ENCODE measurements at places on chromosomes 1 and 21.
A peak's percentile ranks its signal among the peaks of the same experiment; 100 is the strongest.

- no peak for DNase-seq
Measured at GRCh38 chr1:68199603-68200002, 32.7 kb downstream of the WLS start.

DNA sequence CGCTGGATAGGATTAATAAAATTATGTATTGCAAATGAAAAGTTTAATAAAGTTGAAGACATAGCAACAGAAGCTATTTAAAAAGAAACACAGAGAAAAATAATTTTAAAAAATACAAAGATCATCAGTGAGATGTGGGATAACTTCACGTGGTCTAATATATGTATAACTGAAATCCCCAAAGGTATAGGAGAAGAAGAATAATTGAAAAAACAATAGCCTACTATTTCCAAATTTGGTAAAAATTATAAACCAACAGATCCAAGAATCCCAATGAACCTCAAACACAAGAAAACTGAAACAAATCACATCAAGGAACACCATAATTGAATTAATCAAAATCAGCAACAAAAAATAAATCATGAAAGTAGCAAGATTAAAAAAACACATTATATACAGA, 44.9 kb downstream of the GREM2 start:
- no peak for DNase-seq

- DNase-seq: no peak
Measured at GRCh38 chr1:94321662-94322061, 84.3 kb upstream of the ARHGAP29 start.

DNA sequence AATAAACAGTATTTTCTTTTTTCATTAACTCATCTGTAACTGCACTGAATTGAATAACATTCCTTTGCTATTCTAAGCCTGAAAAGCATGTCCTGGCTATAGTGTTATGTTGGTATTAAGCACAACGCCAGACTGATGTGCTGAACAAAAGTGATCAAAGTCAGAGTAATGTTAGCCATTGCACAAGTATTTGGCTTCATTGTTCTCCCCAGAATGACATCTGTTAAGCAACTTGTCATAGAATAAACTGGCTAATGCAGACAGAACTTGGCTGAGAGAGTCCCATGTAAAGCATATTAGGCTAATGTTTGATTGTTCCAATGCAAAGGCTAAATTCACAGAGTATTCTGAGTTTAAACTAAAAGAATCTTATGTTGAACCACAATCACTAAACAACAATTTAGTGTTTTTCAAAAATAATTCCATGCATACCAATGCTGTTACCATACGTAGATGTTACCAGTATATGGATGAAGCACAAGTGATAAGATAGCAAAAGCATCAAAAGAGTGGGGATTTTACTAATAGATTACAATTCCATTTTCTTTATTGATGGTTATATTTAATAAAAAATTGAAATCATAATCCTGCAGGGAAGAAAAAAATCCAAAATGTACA, 235.3 kb upstream of the DMRTA2 start:
- DNase-seq: no peak

DNA sequence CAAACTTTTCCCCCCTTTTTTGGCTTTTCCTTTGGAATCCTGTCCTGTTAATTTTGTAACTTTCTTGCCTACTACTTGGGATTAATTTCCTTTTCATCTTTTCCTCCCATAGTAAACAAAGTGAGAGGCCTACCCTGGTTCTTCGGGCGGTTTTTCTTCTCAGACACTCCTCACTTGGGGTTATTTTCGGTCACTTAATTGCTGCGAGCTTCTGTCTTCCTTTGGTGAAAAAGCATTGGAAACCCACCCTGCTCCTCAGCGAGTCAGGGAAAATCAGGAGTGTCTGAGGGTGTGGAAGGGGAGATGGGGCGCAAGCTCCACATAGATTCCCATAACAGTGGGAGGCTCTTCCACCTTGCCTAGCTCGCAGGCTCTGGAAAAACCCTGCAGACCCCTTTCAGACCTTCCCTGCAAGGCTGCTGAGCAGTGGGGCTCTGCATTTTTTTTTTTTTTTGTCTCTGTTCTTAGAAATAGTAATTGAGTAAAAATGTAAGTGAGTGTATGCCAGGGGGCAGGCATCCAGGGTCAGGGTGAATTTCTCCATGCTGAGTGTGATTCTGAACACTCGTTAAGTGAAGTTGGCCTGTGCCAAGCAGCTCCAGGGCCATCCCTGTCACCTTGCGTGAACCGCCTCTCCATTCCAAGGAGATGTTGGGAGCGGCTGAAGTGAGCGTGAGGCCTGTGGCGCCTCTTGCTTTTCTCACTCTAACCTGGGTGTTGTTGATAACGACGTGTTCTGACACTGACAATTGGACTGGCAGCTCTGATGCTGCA, 20.3 kb downstream of the TGFB2 start:
- no peak for DNase-seq

DNA sequence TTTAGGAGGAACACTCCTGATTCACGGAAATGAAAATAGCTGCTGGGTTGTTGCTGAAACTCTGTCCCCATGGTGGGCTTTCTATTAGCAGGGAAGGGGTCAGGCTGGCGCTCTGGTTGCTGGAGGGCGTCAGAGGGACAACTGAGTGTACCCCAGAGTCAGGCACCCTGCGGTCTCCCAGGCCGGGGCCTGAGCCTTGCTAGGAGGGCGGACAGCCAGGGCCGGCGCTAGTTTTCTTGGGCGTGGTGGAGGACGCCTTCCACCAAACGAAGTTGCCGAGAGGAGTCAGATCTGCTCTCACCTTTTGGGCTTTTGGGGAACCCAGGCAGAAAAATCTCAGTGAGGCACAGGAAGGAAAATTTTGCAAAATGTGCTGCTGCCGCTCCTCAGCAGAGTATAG, 54.8 kb downstream of the NGF start:
- DNase-seq: no peak

- DNase-seq: no peak
Measured at GRCh38 chr1:55210990-55211801, 4.0 kb downstream of the USP24 start.

DNA sequence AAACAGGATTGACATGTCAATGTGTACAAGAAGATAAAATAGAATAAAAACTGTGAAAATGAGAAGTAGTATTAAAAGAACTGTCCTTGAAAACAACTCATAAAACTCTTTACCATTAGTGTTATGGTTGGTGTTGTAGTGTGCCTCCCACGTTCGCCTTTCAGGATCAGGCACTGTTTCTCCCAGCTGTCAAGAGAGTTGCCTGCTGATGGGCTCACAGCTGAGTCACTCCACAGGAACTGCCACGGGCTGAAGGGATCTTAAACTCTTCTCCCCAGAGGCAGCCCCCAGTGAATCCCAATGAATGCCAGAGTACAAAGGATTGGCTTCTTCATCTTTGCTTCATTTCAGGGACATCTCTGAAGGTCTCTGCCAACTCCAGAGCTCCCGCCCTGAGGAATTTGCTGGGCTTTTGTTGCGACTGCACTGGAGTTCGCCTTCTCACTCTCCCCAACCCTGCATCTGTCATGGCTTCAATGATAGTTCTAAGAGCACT, 119.6 kb downstream of the ADGRL2 start:
- DNase-seq: no peak

GRCh38 chr1:200405264-200405663, 4.6 kb downstream of the ZNF281 start:
- no peak for DNase-seq

GRCh38 chr1:221888218-221888617, 146.3 kb upstream of the DUSP10 start:
- no peak for DNase-seq

DNA sequence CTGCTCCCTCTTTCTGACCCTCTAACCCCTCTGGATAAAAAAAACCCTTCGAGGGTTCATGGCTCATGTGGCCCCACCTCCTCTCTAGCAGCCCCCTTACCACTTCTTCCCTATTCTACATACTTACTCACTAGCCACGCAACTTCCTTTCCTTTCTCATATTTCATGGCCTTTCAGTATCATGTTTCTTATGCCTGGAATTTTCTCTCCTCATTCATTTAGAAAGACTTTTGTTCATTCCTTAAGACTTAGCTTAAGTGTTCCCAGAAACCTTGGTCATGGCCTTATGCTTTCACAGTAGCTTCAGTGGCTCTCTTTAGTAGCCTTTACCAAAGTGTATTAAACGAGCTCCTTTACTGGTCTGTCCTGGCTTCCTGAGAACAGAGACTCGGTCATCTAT, 6.1 kb downstream of the ACP6 start:
- DNase-seq: no peak

DNA sequence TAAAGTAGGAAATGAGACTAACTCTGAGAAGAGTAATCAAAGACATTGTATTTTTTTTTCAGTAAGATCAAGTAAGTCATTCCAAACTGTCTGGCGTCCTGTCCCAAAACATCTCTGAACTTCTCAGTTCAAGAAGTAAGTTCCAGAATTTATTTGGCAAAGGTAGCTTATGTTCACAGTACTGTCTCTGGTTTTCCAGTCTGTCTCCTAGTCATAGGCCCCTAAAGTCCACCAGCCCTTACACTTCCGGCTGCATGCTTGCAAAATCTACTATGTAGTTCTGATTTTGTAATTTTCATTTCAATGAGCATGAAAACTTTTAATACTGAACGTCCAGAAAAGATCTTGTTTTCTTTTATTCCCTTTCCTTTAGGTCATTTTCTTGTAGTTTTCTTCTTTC, 61.4 kb upstream of the S1PR1 start:
- no peak for DNase-seq

GRCh38 chr1:67755619-67756018, 70.6 kb downstream of the GADD45A start:
- no peak for DNase-seq

- DNase-seq: peak; percentile 92
Measured at GRCh38 chr1:26582836-26583460, 53.4 kb downstream of the RPS6KA1 start.

GRCh38 chr1:219417610-219418009, 195.3 kb downstream of the ZC3H11B start:
- DNase-seq: no peak

- DNase-seq: no peak
Measured at GRCh38 chr1:54016343-54017282, 1.4 kb downstream of the LDLRAD1 start.

DNA sequence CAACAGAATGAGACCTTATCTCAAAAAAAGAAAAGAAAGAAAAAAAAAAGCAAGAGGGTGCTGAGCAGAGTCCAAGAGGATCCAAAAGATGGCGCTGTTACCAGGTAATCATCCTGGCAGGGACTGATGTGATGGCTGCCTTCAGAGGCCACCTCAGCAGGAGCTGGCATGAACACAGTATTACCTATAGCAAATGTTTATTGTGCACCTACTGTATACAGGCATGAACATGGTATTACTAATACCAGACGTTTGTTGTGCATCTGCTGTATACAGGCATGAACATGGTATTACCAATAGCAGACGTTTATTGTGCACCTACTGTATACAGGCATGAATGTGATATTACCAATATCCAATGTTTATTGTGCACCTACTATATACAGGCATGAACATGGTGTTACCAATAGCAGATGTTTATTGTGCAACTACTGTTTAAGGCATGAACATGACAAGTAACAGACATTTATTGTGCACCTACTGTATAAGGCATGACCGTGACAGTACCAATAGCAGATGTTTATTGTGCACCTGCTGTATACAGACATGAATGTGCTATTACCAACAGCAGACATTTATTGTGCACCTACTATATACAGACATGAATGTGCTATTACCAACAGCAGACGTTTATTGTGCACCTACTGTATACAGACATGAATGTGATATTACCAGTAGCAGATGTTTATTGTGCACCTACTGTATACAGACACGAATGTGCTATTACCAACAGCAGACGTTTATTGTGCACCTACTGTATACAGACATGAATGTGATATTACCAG, 115.1 kb upstream of the TMEM51 start:
- peak; percentile 35 for DNase-seq

DNA sequence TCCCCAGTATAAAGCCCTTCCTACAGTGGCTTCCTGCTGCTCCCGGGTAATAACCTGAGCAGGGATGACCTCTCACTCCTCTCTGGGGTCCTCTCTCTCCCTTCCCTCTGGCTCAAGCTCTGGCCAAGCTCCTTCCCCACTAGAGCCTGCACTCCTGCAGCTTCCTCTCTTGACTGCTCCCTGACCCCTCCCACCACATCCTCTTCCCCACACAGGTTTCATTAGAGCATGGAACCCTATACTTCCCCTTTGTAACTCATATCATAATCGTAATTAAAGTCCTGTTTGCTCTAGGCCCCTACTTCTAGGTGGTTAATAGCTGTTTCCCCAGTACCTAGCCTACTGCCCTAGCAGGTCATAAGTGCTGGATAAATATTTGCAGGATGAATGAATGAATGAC, 146.2 kb downstream of the C1orf21 start:
- DNase-seq: no peak
